ENCODE measurements at places on chromosomes 7 and 10.

GRCh38 chr10:127157089-127157488 is 39.3 kb downstream of the INSYN2A start:
- DNase-seq = no peak

GRCh38 chr10:132611986-132612385 is 74.4 kb downstream of the INPP5A start:
- peak; percentile 55 for DNase-seq

DNA sequence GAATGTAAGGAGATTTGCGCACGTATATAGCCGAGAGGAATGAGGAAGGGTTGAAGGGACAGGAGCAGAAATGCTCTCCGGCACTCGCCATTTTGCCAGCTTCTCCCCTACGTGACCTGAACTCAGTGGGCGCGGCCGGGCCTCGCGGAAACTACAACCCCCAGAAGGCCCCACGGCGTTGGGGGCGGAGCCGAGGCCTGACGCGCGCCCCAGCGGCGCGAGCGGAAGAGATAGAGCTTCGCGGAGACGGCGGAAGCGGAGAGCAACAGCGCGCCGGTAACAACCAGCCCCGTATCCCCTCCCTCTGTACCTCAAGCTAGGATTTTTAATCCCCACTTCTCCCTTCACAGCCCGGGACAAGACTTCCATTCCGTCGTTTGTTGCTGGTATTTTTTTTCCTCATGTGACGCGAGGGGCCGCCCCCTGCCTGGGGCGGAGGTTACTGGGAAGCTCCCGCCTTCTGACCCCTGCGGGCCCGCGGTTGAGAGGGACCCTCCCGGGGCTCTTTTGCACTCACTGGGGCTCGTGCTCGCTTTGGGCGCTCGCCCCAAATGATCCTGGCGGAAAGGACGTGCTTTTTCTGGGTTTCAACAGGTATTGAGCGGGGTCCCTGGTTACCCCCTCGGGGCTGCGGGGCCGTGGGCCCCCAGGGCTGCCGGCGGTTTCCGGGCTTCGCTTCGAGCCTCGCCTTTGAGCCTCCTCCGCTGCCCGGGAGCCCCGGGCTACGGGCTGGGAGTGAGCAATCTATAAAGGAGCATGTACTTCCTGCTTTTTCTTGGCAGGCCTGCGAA is at the start of gene R3HCC1L:
TSS of gene R3HCC1L (plus strand) at position 227 of the 791 bp plus-strand sequence. CDS start 73,458 bp downstream, outside the sequence.
- peak; percentile 95 for DNase-seq

GRCh38 chr7:6276911-6277408 is 4.5 kb upstream of the CYTH3 start:
- DNase-seq = no peak

DNA sequence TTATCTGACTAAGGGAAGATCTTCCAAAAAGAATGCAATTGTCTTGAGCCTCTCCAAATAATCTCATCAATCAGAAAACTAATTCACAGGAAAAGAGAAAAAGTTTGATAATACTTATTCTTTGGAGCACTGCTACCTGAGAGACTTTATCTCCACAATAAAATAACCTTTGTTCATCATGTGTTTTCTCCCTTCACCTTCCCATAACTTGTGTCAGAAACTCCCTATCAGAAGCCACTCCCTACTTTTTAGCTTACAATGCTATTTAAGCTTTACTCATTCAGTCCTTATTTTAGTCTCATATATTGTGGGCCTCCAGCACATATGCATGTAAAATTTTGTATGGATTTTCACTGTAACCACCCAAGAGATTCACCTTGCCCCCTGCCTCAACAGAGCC is 998 bp downstream of the CYP3A43 start:
- DNase-seq = no peak

DNA sequence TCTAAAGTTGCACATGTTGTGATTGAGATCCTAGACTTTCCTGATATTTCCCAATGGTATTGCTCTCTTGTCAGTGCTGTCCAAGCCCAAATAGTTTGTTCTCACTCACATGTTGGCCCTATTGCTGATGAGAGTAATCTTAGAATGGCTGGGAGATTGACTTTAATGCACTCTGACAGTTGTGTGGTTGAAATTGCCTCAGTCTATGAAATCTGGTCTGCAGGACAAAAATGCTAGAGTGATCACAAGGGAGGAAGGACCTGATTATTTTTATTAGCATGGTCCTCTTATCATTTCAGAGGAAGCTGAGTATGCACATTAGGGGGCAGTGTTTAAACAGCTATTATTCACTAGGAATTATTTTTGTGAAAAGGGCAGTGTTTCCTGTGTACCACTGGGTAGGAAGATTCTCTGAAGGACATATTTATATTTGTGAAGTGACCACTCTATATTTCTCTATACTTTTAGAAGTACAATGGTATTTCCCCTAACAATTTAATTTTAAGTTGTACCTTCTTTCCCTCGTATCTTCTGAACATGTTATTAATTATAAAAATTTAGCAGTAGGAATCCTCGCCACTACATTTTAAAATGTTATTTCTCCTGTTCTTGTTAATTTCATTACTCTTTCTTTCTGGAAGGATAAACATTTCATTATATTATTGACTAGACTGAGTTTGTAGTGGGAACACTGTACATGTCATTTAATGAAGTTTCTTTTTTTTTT is 64.4 kb downstream of the SUGCT start:
- DNase-seq = no peak
